Stimulated activated CD8-positive, alpha-beta memory T cell treated with anti-CD3 and anti-CD28 coated beads, Interleukin-7, amount 100 ng/mL, for 4 hours (primary cell): ENCODE measurements at places on chromosomes 12 and 14.

- no peak for DNase-seq
Observed at GRCh38 chr12:6341417-6342139, at the start of gene TNFRSF1A. Gene TNFRSF1A, minus strand, starts transcription at chr12:6342076. Its CDS starts 262 bp downstream, at chr12:6341814.

- DNase-seq: no peak
Observed at GRCh38 chr12:27608890-27609289, 84.9 kb downstream of the PPFIBP1 start.

- DNase-seq: no peak
Observed at GRCh38 chr14:29320286-29320685, 553.7 kb downstream of the FOXG1 start.

- no peak for DNase-seq
Observed at GRCh38 chr14:73500360-73500759, 9.6 kb downstream of the RIOX1 start.

DNA sequence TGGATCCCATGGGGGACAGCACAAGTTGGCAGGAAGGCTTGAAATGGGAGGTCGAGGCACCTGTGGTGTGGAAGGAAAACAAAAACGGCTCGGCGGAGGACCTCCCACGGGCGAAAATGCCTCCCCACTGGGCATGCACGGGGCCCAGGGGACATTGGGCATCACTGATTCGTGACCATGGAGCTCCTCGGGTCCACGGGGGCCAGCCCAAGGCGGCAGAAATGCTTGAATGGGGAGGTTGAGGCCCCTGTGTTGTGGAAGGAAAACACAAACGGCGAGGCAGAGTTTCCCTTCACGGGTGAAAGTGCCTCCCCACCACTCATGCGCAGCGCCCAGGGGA is 376.0 kb downstream of the ALG10 start:
- no peak for DNase-seq

GRCh38 chr14:53460544-53460943 is 307.4 kb upstream of the DDHD1 start:
- DNase-seq: no peak

DNA sequence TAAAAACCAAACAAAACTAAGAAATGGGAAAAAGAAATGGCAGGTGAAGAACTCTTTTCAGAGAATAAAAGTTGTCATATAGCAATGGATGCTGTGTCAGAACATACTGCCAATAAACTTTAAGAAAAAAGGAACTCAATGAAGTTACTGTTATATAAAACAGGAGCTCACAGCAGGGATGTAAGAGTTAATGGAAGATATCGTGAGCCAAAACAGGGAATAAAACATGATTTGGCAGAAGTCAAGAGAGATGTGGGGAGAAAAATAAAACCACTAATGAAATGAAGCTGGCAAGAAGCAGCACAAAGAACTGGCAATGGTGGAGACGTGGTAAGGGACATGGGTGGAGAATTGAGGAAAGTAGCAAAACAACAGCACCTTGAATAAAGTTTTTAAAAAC is 61.0 kb downstream of the TAOK3 start:
- DNase-seq: no peak

DNA sequence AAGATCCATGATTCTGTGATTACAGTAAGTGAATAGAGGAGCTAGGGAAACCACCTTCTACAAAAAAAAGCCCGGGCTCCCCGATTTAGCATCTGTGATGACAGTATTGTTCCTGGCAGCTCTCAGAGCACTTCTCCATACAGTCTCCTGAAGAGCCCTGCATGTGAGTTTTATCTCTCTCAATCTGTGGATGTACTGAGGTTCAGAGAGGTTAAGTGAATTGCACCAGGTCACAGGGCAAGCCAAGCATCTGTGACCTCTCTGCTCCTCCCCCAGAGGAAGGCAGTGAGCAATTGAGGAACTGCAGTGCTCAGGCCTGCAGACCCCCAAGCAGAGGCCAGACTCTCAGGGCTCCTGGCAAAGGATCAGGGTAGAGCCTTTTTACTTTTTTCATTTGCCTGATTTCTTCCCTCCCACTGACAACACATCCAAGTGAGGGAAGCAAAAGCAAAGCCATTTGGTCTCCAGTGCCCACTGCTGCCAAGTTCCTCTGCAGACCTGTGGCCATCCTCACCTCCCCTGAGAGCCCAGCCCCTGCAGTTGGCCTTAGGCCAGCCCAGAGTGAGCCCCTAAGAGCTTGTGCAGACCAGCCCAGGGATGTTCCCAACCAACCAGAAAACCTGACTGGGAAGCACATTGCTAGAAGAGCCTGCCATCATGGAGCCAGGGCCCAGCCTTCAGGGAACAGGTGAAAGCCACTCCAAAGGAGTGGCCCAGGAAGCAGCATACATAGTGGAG is 47.6 kb upstream of the PNMA1 start:
- DNase-seq: no peak

DNA sequence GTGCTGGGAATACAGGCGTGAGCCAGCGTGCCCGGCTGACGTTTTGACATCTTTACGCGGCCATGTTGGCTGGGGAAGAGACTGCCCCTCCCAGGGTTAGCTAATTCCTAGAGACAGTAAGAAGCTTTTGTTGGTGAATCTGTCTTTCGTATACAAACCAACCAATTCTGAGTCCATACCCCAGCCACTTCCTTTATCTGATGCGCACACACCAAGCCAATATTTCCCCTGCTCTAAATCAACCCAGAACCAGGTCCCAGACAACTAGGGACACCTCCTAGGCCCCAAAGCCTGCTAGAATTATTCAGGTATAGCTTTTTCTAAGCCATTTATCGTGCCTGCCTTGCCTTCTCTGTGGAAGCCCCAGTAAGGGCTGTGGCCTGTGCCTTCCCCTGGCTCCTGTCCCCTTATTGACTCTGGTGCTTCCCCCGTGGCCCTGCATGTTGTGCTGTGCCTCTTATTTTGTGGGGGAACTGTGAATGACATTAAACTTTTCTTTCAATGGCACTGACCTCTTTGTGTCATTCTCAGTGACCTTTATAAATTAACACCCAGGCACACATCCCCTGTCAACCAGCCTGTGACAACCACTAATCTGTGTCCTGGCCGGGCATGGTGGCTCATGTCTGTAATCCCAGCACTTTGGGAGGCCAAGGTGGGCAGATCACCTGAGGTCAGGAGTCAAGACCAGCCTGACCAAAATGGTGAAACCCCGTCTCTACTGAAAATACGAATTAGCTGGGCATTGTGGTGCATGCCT is 10.7 kb upstream of the EVL start:
- no peak for DNase-seq

DNA sequence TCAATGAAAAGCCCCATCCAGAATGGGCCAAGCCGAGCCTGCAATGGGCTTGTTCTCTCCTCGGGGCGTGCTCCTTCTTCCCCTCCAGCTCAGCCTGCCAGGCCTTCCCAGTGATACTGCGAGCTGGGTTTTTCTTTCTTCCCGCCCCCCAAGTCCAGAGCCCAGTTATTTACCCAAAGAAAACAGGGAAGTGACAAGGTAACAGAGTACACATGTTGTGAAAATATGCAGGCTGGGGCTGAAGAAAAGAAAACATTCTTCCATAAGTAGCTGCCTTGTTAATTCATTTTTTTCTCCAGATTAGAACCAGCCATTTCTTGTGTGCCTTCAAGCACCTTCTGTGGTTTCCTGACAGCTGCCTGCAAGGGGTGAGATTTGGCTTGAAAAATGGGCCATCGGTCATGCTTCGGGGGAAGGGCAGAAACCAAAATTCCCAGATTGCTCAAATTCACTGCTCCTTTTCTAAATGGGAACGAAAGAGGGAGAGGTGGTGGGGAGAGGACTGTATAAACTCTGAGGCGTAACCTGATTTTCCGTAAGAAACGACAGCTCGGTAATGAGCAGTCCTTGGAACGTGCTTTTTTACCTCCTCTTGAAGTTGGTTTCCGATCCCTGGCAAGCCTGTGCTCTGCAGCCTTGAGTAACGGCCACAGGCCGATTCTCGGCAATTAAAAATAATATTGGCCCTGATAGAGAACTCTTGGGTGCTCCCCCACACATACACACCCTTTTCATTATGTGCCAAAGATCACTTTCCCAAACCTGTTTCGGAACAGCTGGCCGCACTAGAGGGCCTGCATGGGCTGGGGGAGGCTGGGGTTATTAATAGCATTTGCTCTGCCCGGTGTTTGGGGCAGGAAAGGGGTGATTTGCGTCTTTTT is 229.4 kb downstream of the ZFP36L1 start:
- no peak for DNase-seq

GRCh38 chr12:1500095-1500801 is 94.1 kb downstream of the FBXL14 start:
- no peak for DNase-seq

- no peak for DNase-seq
Observed at GRCh38 chr14:34741840-34742239, 27.4 kb upstream of the CFL2 start.

- no peak for DNase-seq
Observed at GRCh38 chr14:22131749-22132476, 457.1 kb downstream of the DAD1 start.

DNA sequence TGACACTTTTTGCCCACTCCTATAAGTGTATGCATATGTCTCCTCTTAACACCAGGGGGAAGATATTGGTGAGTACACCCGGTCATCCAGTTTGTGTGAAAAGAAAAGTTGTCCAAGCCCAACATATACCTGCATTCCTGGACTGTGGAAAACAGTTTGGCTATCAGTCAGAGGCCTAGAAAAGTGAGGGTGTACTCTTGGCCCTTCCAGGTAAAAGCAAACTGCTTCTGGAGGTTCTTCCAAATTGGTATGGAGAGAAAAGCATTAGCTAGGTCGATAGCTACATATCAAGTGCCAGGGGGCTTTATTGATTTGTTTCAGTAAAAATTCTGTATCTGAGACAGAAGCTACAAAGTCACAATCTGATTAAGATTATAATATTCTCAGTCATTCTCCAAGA is 144.0 kb downstream of the SPTSSA start:
- DNase-seq: no peak

DNA sequence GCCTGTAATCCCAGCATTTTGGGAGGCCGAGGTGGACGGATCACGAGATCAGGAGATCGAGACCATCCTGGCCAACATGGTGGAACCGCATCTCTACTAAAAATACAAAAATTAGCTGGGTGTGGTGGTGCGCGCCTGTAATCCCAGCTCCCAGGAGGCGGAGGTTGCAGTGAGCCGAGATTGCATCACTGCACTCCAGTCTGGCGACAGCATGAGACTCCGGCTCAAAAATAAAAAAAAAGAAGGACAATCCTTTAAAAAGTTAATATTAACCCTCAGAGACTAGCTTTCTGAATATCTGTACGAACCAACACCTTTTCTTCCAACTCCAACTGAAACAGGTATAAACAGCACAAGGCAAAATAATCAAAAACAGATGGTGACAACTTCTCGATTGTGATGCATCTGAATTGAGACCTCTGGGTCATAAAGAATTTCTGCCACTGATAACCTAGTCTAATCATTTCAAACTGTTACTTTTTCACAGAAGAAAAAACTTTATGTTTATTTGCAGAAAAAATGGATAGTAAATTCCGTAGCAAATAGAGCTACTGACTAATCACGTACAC is 27.8 kb downstream of the CLIP1 start:
- DNase-seq: no peak

DNA sequence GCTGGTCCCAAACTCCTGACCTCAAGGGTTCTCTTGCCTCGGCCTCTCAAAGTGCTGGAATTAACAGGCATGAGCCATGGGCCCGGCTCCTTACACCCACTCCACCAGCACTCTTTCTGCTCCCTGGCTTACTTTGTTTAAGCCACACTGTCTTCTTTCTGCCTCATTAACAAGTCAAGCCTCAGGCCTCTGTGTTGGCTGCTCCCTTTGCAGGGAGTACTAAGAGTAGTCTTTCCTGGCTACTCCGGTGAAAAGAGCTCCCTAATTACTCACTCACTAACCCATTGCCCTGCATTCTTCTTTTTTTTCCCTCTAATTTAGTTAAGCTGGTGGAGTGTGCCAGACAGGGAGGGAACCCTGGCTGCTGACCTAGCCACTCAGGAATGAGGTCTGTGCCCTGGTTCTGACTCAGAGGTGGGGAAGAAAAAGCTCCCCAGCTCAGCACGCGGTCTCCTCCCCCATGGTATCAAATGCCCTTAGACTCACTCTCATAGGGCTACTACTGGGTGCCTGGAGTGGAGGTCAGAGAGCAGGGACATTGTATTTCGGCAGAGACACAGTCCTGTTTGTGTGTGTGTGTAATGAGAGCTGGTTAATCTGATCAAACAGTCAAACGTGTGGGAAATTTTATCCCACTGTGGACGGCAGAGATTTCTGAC is 19.8 kb downstream of the GALNT6 start:
- no peak for DNase-seq

- no peak for DNase-seq
Observed at GRCh38 chr14:21267431-21267845, 1.8 kb downstream of the HNRNPC start.

- DNase-seq: no peak
Observed at GRCh38 chr14:93548102-93548843, 117.5 kb downstream of the UNC79 start.

GRCh38 chr12:26938701-26939062 is 412 bp downstream of the FGFR1OP2 start:
- no peak for DNase-seq

- no peak for DNase-seq
Observed at GRCh38 chr12:27504507-27504906, 19.5 kb upstream of the PPFIBP1 start.

DNA sequence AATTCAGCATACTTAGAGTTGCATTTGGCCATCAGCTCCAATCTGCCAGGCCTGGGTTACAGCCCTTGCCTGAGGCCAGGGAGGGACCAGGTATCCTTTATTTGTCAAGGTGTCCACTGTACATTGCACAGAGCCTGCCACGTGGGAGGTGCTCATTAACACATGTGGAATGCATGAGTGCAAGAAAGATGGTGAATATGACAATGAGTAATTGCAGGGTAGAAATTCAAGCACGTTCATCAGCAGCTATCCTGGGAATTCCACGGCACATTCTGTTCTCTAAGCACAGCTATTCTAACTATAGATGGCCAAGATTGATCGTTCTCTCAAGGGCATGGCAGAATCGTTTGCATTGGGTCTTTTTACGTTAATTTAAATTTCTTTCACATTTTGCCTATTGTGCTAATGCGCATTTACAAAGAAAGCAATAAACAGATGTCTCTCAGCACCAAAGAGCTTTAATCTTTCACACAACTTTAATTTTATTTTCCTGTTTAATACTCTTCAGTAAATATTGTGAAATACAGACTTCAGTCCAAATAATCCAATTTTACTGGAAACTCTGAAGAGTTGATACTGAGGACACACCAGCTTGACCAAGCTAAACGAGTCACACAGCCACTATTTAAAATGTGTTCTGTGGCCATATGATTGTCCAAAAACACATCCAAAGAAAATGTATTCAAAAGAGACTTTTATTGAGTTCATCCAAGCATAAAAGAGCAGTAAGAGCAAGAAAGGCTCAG is 1025.7 kb upstream of the TMEM132C start:
- no peak for DNase-seq

DNA sequence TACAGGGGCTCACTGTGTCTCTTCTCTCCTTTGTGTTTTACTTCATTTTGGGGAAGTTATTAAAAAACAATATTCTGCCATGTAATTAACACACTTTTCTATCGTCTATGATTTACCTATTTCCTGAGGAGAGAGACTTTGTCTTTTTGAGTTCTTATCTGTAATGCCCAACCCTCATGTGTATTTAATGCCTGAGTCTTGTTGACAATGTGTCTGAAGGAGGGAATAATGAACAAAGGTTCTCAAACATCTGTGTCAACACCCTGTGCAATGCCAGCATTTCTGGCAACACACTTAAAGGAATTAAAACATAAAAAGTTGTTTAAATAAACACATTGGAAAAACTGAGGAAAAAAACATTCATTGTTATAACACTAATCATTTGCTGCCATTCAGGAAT is 147.1 kb downstream of the SLC15A5 start:
- DNase-seq: no peak
